CD4-positive, alpha-beta T cell treated with Interleukin-15 for 1 hour (primary cell): ENCODE measurements at places on chromosomes 12 and 14.
A peak's percentile ranks its signal among the peaks of the same experiment; 100 is the strongest.

- DNase-seq: no peak
These were observed 1.7 kb downstream of the M6PR start for GRCh38 chr12:8947737-8948136.

DNA sequence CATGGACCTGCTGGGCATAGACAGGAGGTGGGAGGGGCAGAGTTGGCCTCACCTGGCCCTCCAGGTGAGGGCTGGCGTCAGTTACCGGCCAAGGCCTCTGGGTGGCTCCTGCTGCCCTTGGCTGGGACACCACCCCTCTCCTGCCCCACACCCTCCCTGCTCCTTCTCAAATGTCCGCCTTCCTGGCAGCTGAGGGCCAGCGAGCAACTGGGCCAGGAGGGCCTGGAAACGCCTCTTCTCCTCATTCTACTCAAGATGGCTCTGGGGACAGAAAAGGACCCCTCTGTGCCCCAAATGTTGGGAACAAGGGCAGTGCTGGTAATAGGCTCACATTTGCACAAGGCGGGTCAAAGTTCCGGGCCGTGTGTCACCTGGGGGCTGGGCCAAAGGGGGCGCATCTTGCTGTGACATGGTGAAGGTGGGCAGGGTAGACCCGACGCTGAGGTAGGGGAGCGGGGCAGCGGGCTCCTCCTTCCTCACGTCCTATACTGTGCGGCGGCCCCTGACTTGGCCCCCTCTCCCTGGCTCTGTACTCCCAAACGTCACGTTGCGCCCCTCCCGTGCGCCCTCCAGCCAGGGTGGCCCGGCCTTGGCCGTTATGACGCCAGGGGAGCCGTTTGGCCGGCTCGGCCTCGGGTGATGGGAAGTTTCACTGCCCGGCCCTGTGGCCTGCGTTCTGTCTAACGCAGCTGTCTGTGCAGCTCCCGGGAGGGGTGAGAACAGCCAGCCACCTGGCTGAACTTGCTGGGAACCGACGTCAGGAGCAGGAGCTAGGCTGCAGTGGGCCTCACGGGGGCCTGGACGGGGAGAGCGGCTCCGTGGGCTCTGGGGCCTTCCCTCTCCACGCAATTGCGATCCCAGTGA is 18.0 kb upstream of the DLK1 start:
- DNase-seq: no peak

DNA sequence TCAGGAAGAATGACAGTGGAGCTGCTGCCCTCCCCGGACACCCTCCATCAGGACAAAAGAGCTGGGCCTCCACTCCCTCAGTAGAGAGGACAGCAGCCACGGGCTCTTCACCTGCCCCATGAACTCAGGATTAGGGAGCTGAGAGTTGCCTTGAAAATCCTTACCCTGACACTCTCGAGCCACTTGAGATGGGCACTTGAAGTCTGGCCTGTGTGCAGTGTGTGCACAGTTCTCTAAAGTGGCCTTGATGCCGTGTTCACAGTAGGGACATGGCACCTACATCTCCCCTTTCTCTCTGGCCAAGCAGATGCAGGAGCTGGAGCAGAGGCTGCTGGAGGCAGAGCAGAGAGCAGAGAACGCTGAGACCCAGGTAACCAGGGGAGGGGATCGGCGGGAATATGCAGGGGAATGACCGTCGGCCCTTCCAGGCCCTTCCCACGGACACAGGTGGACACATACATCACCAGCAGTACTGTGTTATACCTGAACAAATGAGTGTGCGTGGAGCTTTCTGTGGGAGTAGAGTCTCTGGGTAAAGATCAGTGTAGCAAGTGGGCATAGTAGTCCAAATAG is 22.5 kb downstream of the PLEKHH1 start:
- DNase-seq: no peak

- no peak for DNase-seq
These were observed 327.5 kb upstream of the PDE3A start for GRCh38 chr12:20040831-20041230.

DNA sequence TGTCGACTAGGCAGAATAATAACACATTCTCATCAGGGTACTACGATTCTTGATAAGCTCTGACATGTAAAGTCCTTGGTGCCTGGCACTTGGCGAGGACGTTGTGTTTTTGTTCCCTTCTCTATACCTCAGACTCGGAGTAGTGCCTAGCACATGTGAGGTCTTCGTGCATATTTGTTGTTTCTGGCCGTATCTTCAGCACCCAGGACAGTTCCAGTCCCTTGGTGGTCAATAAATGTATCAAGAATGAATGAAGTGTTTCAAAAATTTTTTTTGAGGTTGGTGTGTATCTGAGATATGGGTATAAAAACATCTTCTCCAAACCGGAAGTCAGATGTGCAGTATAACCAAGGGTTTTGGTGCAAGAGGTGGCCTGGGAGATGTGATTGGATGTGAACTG is 198.2 kb downstream of the AACS start:
- no peak for DNase-seq

- DNase-seq: no peak
These were observed 142.0 kb downstream of the PLXNC1 start for GRCh38 chr12:94290353-94290752.

GRCh38 chr12:44531320-44531971 is 344.7 kb downstream of the NELL2 start:
- no peak for DNase-seq

DNA sequence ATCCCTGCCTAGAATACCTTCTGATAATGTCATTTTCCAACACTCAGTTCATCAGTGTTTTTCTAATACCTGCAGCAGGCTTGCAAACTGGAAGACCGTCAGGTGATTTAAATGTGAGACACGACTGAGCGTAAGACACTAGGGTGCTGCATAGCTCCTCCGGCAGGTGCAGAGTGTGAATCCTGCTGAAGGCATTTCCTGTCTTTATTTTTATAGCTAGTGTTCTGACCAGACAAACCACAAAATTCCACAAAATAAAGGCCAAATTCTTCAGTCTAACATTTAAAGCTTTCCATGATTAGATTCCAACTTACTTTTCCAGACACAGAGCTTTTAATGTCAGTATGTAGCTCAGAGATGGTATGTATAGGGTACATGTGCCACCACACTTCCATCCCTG is 70.7 kb downstream of the BBS10 start:
- DNase-seq: no peak

DNA sequence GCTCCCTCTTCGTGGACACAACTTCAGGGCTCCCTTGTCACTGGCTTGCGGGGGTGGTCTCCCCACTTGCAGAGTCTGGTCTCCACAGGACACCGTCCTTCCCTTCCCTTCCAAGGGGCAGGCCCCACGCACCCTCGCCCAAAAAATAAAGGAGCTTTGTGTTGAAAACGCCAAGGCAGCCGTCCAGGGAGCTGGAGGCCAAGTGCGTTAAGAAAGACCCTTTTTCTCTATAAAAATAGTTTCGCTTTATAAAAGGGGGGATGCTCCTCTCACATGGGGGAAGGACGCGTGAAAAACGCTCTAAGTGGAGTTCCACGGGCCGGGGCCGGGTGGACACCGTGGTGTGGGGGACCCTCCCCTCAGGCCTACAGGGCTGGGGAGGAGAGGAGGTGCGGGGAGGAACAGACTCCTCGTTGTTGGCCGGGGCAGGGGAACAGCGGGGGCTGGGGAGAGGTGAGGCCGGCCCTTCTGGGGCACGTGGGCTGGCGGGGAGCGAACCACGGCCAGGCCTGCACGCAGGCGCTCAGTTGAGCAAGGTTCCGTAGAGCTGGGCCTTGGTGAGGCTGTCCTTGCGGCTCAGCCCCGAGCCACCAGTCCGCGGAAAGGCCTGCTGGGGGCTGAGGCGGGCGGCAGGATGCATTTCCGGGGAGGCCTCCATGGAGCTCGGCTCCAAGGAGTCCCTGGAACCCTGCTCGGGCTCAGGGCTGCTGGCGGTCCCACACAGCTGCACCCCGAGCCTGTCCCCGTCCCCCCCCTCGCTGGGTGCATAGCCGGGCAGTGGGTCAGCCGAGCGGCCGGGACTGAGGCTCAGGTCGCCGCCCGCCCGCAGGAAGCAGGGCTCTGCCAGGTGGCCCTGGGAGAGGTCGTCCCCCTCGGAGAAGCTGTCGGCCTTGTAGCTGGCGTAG is 49.5 kb downstream of the BEGAIN start:
- peak; percentile 16 for DNase-seq

- DNase-seq: no peak
These were observed 15.5 kb upstream of the NR1H4 start for GRCh38 chr12:100458191-100458590.

GRCh38 chr14:105852378-105853088 is 326.1 kb downstream of the TMEM121 start:
- no peak for DNase-seq

GRCh38 chr14:50335989-50336824 is 24.1 kb downstream of the DMAC2L start:
- no peak for DNase-seq

DNA sequence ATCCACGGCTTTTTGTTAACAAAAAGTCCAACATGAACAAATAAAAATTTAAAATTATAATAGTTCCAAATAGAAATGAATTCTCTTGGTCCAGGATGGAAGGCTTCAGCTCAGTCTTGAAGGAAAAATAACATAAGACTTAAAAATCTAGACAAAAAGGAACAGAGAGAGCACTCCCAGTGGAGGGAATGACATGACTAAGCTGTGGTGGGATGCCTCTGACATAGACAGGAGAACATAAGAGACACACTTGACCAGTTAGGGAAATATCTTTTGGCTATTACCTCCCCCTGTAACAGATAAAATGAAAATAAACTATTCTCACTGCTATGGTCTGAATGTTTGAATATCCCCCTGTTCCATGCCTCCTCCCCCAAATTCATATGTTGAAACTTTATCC is 106.8 kb downstream of the BBS10 start:
- DNase-seq: no peak

- no peak for DNase-seq
These were observed 201.3 kb upstream of the FOXN3 start for GRCh38 chr14:89618330-89618708.

DNA sequence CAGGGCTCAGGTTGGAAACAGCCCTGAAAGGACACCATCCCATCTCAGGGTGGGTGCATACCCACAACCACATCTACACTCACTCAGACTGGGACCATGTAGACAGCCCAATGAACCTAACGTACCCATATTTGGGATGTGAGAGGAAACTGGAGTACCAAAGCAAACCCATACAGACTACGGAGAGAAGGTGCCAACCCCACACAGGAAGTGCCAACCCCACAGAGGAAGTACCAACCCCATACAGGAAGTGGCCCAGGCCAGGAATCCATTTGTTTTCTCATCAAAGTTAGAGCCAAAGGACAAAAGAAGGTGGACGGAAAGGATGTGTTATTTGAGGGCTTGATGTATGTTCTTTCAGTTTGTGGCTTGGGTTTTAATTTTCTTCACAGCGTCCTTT is 19.5 kb upstream of the SPIC start:
- DNase-seq: no peak

- no peak for DNase-seq
These were observed 200.6 kb downstream of the ANO4 start for GRCh38 chr12:100995201-100995600.

GRCh38 chr12:89882792-89883191 is 174.2 kb upstream of the ATP2B1 start:
- no peak for DNase-seq

GRCh38 chr14:27267876-27268275 is 670.0 kb upstream of the NOVA1 start:
- no peak for DNase-seq

DNA sequence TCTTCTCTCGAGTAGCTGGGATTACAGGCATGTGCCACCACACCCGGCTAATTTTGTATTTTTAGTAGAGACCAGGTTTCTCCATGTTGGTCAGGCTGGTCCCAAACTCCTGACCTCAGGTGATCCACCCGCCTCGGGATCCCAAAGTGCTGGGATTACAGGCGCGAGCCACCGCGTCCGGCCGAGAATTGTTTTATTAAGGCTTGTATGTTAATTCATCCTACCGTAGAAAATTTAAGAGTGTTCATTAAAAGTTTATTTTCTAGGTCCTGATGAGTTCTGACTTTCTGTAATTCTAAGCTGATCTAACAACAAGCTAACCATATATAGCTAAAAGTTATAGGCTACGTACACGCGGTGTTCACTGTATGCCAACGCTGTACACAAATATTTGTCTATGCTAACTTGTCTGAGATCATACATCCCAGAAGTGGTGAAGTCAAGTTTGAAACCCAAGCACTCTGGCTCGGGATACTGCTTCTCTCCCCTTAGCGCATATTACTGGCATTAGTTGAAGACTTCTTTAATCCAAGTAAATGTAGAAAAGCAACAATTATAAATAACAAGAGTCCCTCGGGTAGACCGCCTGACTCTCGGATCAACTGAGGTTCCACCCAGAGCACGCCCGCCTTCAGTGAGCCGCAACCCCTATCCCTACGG is 570 bp upstream of the MRPS35 start:
- no peak for DNase-seq

DNA sequence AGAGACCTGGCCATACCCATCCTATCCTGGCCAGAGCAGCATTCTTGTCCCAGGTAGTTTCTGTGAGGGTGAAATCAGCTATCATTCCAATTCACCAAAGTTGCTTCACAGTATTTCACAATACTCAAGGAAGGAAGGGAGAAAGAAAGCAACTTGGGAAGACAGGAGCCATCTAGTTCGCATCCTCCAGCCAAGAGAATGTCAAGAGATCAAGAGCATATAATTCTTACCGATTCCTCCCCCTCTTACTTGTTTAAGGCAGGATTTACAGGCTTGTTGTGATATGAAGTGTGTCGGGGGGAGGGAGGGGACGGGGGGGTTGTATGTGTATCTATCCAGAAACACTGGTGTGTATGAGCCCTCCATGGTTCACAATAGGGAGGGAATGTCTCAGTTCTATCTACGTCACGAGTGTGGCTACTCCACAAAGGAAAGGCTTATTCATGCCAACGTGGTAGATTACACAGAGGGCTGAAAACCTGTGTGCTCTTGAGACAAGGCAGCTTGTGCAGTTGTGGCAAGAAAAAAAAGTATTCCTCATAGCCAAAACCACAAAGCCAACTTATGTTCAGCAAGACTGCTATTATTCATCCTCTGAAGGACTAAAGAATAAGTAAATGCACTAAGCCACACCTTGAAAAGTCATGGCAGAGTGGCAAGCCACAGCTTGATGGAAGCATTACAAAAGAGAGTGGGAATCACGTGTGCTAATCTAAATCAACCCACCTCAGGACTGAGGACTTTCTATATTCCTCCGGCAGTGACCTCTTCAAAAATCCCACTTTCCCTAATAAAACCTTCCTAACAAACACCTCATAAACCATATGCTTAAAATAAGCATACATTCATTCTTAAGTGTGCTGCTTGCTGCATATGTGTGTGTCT is 35.0 kb downstream of the CORO1C start:
- peak; percentile 29 for DNase-seq

- no peak for DNase-seq
These were observed 530 bp upstream of the NYNRIN start for GRCh38 chr14:24398293-24398652.

GRCh38 chr12:123150744-123151456 is at the start of gene PITPNM2:
TSS of gene PITPNM2 (minus strand) at chr12:123151090. CDS start at chr12:123034590, 116,500 bp downstream.
- peak; percentile 51 for DNase-seq

GRCh38 chr12:110107369-110108281 is 16.5 kb upstream of the IFT81 start:
- DNase-seq: no peak

GRCh38 chr14:52111583-52111982 is 42.7 kb upstream of the NID2 start:
- DNase-seq: no peak

GRCh38 chr14:77458249-77458950 is 507 bp downstream of the AHSA1 start:
- peak; percentile 21 for DNase-seq

GRCh38 chr12:13023811-13024530 is 20.2 kb upstream of the FAM234B start:
- no peak for DNase-seq
